ENCODE measurements at places on chromosomes 4 and X.
A peak's percentile ranks its signal among the peaks of the same experiment; 100 is the strongest.

DNA sequence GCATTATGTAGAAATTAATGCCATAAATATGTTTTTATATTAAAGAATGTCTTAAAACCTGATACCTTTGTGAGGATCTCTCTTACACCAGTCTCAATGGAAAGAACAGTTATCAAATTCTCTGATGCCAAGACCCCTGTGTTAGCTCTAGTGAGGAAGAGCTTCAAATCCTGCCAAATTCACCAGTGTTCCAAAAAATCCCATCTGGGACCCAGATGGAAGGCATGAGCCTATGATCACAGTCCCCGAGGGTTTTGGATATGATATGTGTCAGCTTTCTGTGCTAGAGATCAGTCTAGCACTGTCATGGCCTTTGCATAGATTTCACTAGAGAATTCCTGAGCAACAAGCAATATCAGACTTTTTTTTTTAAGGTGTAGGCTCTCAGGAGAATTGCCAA is 412.1 kb downstream of the UBE2NL start:
- no peak for DNase-seq

- DNase-seq: no peak
Observed at GRCh38 chr4:47642985-47643760, 158.1 kb downstream of the ATP10D start.

DNA sequence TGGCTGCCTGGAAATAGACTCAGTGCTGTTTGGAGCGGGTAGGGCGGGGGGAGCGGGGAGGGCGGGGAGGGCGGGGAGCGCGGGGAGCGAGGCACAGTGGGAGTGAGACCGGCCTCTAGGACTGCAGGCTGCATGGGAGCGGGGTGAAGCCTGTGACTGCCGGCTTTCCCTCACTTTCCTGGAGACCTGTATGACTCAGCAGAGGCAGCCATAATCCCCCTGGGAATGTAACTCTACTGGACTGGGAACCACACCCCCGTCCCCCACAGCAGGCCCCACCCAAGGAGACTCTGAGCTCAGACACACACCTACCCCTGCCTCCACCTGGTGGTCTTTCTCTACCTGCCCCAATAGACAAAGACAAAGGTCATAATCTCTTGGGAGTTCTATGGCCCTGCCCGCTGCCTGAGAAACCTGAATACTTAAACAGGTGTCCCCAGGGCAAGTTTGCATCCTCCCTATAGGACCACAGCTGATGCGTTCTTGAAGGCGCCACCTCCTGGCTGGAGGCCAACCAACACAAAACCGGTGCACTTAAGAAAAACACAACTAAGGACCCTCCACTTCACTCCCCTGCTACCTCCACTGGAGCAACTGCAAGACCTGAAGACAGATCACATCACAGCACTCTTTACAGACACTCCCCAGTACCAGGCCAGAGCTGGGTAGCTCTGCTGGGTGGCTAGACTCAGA is 18.0 kb downstream of the HDAC8 start:
- DNase-seq: no peak

DNA sequence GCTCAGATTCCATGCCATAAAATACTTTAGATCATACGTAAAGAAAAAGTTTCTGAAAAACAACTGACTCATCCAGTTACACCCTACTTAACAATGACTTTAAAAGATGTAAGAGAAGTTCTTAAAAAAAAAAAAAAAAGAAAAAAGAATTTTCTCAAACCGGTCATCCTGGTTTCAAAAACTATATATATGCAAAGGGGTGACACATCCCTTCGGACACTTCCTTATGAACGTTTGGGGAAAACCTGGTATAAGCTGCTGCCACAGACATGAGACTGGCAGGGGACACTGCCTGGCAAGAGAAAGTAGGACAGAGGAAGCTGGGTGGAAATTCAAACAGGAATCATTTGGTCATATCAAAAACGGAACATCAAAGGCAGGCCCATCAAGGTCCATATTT is 81.2 kb upstream of the PRSS48 start:
- DNase-seq: no peak

- no peak for DNase-seq
Observed at GRCh38 chr4:138562544-138562991, 320.4 kb upstream of the SLC7A11 start.

- no peak for DNase-seq
Observed at GRCh38 chr4:41628936-41629335, 91.0 kb downstream of the LIMCH1 start.

- no peak for DNase-seq
Observed at GRCh38 chr4:48564151-48564550, 74.1 kb downstream of the ZAR1 start.

DNA sequence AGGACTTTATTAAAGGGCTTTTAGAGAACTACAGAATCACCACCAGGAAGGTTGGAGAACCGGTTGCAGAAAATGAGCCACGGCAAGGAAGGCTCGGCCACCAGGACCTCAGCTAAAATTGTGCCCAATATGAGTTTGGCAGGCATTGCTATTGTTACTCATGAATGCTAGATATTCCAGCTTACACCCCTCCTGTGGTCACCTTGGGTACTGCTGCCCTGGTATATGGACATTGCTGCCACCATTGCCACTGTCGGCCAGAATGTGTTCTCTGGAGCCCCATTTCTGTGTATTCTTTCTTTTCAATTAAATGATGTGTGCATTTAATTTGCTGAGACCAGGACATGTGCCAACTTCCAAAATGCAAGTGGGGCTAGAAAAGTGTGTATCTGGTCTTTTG is 626.7 kb upstream of the BOD1L1 start:
- no peak for DNase-seq

DNA sequence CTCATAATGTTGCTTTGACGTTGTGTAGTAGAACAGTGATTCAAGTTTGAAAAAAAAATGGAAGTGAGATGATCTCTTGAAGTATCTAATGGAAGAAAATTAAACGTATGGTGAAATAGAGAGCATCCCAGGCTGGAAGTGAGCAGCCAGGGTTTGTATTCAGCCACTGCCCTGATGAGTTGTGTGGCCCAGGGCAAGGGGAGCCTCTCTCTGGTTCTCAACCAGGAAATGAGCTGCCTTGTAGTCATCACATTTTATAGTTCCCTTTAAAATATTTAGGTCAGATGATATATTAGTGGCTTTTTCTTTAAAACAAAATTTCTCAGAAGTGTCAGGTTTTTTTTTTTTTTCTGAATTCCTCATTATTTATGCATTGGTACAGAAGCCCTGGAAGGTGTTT is 150.3 kb downstream of the GPAT3 start:
- DNase-seq: no peak

DNA sequence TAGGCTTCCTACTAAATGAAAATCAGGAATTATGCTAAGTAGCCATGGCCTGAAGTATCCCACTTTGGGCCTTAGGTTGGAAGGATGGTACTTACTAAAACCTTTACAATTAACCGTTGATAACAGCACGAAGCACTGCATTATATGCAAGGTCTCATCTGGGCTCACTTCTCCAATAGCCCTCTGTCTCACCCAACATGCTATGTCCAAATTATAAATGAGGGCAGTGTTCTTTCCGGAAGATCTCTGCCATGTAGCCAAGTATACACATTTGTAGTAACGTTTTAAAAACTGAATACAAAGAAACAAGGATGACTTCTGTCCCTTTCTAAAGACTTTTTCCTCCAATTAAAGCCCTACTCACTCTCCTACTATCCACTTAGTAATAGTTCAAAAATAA is 51.6 kb downstream of the SCFD2 start:
- DNase-seq: no peak

DNA sequence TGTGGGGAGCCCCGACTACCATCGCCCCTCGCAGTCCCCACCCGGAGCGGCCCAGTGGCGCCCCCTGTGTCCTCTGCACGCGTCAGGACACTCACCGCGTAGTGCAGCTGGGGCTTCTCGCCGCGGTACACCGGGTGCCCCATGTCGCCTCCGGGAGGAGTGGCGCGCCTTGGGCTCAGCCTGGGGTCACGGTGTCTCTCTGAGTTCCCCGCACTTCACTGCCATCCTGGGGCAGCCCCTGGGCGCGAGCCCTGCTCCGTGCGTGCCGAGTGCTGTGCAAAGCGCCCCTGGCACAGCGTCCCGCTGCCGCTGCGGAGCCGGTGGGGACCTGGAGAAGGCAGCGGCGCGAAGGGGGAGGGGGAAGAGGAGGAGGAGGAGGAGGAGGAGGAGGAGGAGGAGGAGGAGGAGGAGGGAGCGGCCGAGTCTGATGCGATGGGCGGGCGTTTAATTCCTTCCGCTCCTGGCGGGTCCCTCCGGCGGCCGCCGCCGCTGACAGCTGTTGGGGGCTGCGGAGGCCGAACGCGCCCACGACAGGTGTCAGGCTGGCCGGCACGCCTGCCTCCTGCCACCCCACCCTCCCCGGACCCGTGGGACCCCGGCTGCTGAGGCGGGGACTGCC is 134.3 kb downstream of the AMELX start:
- DNase-seq: no peak

- DNase-seq: no peak
Observed at GRCh38 chrX:101385795-101386541, at the start of gene BTK. BTK (minus strand) TSS chrX:101386191; CDS start chrX:101375284, 10,907 bp downstream.

- DNase-seq: no peak
Observed at GRCh38 chr4:188987011-188987410, 847.8 kb downstream of the TRIML1 start.

GRCh38 chr4:14920759-14921320 is 81.4 kb upstream of the CPEB2 start:
- peak; percentile 12 for DNase-seq

GRCh38 chr4:5955856-5956255 is 62.4 kb downstream of the C4orf50 start:
- DNase-seq: no peak

- DNase-seq: no peak
Observed at GRCh38 chr4:110155654-110156053, 42.8 kb downstream of the ELOVL6 start.

DNA sequence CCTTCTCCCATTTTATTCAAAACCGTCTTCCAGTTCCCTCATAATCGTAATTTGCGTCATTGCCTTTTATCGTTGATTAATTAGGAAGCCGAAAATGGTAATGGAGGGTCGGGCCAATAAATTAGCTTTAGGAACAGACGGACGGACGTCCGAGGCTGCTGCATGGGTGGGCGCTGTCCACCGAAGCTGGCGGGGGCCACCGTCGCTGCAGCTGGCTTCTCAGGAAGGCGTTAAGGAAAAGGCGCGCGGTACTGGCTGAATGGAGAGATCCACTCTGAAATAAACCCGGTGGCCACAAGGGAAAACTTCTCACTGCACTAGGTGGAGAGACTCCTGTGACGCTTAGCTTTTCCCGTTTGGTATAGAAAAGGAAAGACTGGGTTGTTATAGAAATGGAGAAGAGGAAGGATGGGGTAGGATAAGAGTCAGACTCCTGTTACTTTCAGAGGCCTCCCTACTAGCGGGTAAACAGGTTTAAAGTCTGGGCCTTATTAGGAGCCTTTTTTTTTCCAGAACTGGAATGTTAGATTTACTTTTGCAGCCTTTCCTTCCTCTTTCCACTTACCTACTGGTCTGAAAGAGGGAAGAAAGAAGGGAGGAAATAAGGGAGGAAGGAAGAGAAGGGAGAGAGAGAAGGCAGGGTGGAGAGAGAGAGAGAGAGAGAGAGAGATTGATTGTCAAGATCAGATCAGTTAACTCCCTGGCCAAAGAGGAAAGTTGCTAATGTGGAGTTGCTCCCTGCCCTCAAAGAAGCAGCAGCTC is 11.3 kb upstream of the PRDM8 start:
- DNase-seq: no peak

DNA sequence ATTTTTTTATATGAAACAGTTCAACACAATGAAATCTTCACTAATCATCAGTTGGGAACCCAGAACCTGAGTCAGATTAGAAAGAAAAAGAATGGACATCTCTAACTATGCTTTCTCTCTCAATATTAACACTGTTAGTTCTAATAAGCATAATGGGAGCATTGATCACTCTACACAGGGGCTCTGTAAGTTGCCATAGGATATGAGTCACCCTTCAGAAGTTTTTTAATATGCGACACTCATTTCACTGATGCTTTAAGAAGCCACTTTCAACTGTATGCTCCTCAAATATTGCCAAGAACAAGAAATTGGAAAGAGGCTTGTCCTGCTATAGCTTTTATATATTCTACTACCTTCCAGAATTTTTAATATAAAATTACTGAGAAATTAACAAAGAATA is 187.0 kb downstream of the AASDH start:
- DNase-seq: no peak

DNA sequence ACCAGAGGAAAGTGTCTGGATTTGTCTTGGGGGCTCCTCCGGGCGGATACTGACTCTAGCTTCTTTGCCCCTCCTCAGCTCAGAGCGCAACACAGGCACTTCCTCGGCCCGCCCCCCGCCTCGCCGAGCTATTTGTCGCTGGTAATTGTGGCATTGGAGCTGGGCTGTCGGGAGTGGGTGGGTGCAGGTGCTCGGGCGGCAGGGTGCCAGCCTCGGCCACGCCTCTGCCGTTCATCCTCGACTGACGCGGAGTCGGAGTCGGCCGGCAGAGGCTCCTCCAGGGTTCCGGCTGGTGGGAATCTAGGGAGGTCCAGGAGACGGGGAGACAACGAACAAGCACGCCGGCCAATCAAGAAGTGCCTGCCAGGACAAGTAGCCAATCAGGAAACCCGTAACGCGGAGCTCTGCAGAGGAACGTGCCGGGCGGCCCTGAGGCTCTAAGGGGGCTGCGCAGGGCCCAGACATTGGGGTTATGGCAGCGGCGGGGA is 3.9 kb upstream of the SYN1 start:
- peak; percentile 62 for DNase-seq

DNA sequence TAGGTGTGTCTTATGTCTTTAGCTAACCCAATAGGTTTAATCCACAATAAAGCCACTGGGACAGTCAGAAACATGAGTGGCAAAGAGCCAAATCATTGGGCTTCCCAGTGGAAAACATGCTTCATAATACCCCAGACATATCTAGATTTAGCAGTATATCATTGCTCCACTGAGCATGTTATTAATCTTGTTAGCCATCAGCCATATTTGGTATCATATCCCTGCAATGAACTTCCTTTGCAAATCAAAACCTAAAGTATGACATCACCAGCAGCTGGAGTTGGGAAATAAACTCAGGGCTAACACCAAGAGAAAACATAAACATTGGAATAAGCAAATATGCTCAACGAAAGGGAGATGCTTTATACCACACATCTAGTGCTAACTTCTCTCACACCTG is 280.8 kb upstream of the NOCT start:
- no peak for DNase-seq

DNA sequence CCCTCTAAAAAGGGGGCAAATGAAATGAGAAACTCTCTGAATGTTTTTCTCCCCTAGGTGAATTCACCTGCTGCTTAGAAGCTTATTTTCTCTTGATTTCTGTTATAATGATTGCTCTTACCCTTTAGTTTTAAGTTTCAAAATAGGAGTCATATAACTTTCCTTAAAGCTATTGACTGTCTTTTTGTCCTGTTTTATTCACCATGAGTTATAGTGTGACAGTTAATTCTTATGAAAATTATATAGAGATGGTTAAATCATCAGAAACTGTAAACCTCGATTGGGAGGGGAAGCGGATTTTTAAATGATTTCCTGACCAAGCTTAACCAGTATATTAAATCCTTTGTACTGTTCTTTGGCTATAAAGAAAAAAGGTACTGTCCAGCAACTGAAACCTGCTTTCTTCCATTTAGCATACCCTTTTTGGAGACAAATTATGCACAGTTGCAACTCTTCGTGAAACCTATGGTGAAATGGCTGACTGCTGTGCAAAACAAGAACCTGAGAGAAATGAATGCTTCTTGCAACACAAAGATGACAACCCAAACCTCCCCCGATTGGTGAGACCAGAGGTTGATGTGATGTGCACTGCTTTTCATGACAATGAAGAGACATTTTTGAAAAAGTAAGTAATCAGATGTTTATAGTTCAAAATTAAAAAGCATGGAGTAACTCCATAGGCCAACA is 4.2 kb downstream of the ALB start:
- no peak for DNase-seq

- no peak for DNase-seq
Observed at GRCh38 chrX:85326234-85327059, 53.0 kb downstream of the POF1B start.
